ENCODE measurements at places on chromosomes 16 and 17. TPM values are rescaled to one million over a fixed set of nuclear protein-coding genes. Genes with fewer than 3 reads are reported as not detected.

- DNase-seq = no peak
These were observed 14.1 kb upstream of the MRTFB start for GRCh38 chr16:14056970-14057369.

ANKRD40CL gene
- polyA plus RNA-seq = 0.09 TPM

GRCh38 chr17:43984521-43984920 is 19.9 kb upstream of the NAGS start:
- no peak for DNase-seq

HP gene
- 697 TPM for polyA plus RNA-seq

DNA sequence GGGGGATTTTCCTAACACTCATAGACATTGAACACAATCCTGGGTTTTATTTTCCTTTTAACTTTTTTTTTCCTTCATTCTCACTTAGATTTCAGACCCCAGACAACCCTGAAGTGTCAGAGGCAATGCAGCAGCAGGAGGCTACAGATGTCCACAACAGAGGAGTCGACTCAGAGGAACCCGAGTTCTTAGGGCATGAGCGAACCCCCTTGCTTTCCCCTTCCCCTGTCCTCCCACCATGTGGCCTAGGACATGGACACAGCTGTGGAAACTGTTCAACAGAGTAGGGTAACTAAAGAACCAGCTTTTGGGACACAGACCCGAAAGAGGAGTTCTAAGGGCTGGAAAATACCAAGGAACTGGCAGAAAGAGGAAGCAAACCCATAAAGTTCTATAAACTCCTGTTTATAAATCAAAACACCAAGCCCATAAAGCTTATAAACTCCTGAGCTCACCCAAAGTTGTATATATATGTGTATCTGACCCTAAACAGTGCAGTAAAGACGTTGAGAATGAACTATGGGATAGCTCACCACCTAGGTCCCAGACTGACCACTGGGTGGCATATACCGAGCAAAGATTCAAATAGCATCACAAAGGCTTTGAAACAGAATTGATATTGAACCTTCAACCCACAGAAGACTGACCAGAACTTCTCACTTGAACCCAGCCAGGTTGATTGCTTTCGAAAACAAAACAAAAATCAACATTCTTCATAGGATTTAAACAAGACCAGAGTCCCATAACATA is 33.9 kb downstream of the CMTM4 start:
- peak; percentile 64 for DNase-seq
